Endothelial cell of coronary artery (primary cell): ENCODE measurements at places on chromosomes 4 and X. TPM values are rescaled to one million over a fixed set of nuclear protein-coding genes. Genes with fewer than 3 reads are reported as not detected.

The GNRHR gene
- not detected in 2 replicates for total RNA-seq

The PCDH10 gene
- total RNA-seq = 11.1 and 15.1 TPM in 2 replicates

The ARHGAP36 gene
- total RNA-seq = 0.09 TPM in 1 of 2 replicates, not detected in the other

The PAGE1 gene
- total RNA-seq = not detected in 2 replicates

The FAM53A gene
- total RNA-seq = 1.3 and 1.4 TPM in 2 replicates

The COX7B2 gene
- not detected in 2 replicates for total RNA-seq

The TMEM255A gene
- total RNA-seq = under 0.01 TPM in 1 of 2 replicates, not detected in the other

The EGF gene
- under 0.01 TPM in 1 of 2 replicates, not detected in the other for total RNA-seq

The FAM9B gene
- total RNA-seq = not detected in 2 replicates

The SPANXB1 gene
- total RNA-seq = not detected in 2 replicates

The TCEAL2 gene
- not detected in 2 replicates for total RNA-seq

The ZGRF1 gene
- total RNA-seq = 7.4 and 9.2 TPM in 2 replicates

The EXOC1L gene
- total RNA-seq = not detected in 2 replicates

The DUSP21 gene
- not detected in 2 replicates for total RNA-seq

The DIPK2B gene
- total RNA-seq = 8.0 and 9.1 TPM in 2 replicates

The IQSEC2 gene
- total RNA-seq = 3.1 and 3.8 TPM in 2 replicates

The GRID2 gene
- total RNA-seq = not detected in 2 replicates

The PDE5A gene
- 2.6 and 11.1 TPM in 2 replicates for total RNA-seq

The UGT2B10 gene
- not detected in 2 replicates for total RNA-seq

The IQCM gene
- total RNA-seq = not detected in 2 replicates

The SPANXA1 gene
- not detected in 2 replicates for total RNA-seq

The LRIT3 gene
- total RNA-seq = under 0.01 and 0.09 TPM in 2 replicates

The OTC gene
- total RNA-seq = not detected in 2 replicates

The FTHL17 gene
- total RNA-seq = not detected in 2 replicates

The VCX gene
- not detected in 2 replicates for total RNA-seq

The FABP2 gene
- total RNA-seq = not detected in 2 replicates

The GPR50 gene
- not detected in 2 replicates for total RNA-seq

The INTS6L gene
- 2.9 and 3.6 TPM in 2 replicates for total RNA-seq

The CENPVL3 gene
- total RNA-seq = not detected in 2 replicates

The ODAPH gene
- not detected in 2 replicates for total RNA-seq

The PTPN13 gene
- 1.9 and 7.0 TPM in 2 replicates for total RNA-seq

The GNPDA2 gene
- total RNA-seq = 16.8 and 18.4 TPM in 2 replicates

The SH3D19 gene
- 29.5 and 39.7 TPM in 2 replicates for total RNA-seq

The CT47B1 gene
- not detected in 2 replicates for total RNA-seq

The SSX4B gene
- total RNA-seq = not detected in 2 replicates

The TMSB15C gene
- total RNA-seq = 3.6 and 5.3 TPM in 2 replicates

The SPIN2B gene
- 5.7 and 9.4 TPM in 2 replicates for total RNA-seq

The ITM2A gene
- total RNA-seq = 14.5 and 19.0 TPM in 2 replicates

The MAGEB1 gene
- not detected in 2 replicates for total RNA-seq

The OTUD6A gene
- not detected in 2 replicates for total RNA-seq

The ZNF711 gene
- total RNA-seq = 1.5 and 1.7 TPM in 2 replicates

The TLR1 gene
- 3.8 and 5.4 TPM in 2 replicates for total RNA-seq

The RS1 gene
- total RNA-seq = not detected in 2 replicates

The MBTPS2 gene
- total RNA-seq = 3.8 and 6.9 TPM in 2 replicates

The PRDM5 gene
- 5.7 and 6.5 TPM in 2 replicates for total RNA-seq

The PAGE2 gene
- total RNA-seq = not detected in 2 replicates

The WAS gene
- total RNA-seq = 0.09 and 0.18 TPM in 2 replicates

The UGT2B17 gene
- not detected in 2 replicates for total RNA-seq

The FGB gene
- total RNA-seq = not detected in 2 replicates

The FRAS1 gene
- total RNA-seq = 4.1 and 17.2 TPM in 2 replicates

The CHIC1 gene
- 7.8 and 8.1 TPM in 2 replicates for total RNA-seq

The RBM46 gene
- total RNA-seq = not detected in 2 replicates

The SCLT1 gene
- total RNA-seq = 10.5 and 10.8 TPM in 2 replicates

The UGT2A1 gene
- total RNA-seq = 0.27 and 0.85 TPM in 2 replicates

The FRMD7 gene
- total RNA-seq = under 0.01 TPM in 1 of 2 replicates, not detected in the other

The ERVMER34-1 gene
- total RNA-seq = under 0.01 TPM in 2 replicates

The MAGEE2 gene
- total RNA-seq = not detected in 2 replicates

The SMC1A gene
- 14.4 and 17.3 TPM in 2 replicates for total RNA-seq

The IL2 gene
- total RNA-seq = not detected in 2 replicates

The UCP1 gene
- not detected in 2 replicates for total RNA-seq
